ENCODE measurements at places on chromosomes 3 and 15. TPM values are rescaled to one million over a fixed set of nuclear protein-coding genes. Genes with fewer than 3 reads are reported as not detected.

DNA sequence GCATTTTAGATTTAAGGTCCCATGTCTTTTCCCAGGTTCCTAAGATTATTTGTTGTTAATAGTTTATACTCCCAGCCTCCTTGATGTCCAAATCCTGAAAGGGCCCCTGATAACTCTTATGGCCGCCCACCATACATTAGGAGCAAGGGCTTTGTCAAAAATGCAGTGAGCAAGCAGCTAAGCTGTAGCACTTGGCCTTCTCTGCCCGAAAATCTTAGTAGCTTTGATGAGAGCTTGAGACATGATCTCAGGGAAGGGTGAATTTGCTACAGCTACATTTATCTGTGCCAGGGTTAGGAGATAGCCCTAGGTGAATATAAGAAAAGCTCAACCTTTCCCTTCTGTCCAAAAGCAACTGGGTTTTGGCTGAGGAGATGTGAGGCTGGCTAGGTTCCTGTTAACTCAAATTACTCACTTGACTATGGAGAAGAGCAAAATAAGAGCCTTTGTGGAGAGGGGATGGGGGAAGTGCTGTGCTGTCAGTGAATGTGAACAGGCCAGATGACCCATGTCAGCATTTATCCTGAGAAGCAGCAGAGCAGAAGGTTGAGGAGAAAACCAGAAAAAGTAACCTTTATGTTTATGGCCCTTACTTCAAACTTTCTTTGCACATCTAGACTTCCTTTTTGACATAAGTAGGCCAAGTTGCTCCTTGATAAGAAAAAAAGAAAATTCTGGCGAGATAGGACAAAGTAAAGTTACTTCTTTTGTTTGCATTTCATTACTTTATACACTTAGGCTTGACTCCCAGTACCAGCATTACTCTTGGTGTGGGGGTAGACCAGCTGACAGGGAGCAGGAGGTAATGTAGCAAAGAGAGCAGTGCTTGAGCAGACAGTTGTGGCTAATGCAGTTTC is 21.1 kb downstream of the MAPK6 start:
- H3K27ac ChIP-seq, result peak overlapping the region; percentile 13
- peaks cover 20% of the 10 kb centered on the region for H3K4me1 ChIP-seq
- DNase-seq, result peak; percentile 58
- peaks cover 2% of the 10 kb centered on the region for H3K36me3 ChIP-seq

- H3K4me1 ChIP-seq, result no peaks in the 10 kb centered on the region
- peak; percentile 47 for DNase-seq
- no peaks in the 10 kb centered on the region for H3K27me3 ChIP-seq
- no peak overlapping the region for H3K4me3 ChIP-seq
- peaks cover 69% of the 10 kb centered on the region for H3K36me3 ChIP-seq
These were observed 24.0 kb downstream of the KIF7 start for GRCh38 chr15:89630974-89631901.

DNA sequence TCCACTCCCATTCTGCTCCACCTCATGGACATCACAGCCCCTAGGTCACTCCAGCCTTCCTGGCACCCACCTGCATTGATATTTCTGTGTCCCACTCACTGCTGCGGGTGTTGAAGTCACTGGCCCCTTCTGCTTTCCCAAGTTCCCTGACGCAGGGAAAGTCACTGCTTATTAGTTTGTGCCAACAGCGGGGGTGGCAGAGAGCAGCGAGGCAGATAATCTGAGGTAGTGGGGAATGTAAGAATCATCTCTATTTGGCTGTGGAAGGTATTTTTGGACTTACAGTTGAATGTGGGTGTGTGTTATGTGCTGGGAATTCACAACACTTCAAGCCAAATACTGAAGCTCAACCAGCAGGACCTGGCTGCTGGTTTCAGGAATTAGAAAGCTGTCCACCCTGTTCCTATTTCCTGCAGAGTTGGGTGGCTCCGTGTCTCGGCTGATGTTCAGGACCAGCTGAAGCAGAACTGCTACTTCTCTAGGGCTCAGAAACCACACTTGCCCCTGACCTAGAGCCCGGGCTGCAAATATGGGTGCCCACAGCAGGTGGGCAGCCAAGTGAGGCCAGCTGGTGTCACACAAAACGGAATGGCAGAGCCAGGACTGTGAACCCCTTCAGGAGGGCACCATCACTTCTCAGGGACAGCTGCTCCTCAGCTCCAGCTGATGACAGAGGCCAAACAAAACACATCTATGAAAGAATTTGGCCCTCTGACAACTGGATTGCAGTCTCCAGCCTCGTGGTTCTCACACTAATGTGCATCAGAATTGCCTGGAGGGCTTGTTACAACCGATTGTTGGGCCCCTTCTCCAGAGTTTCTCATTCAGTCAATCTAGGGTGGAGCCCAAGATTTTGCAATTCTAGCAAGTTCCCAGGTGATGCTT is 57.7 kb downstream of the SEMA5B start:
- H3K36me3 ChIP-seq, result no peaks in the 10 kb centered on the region
- H3K27ac ChIP-seq, result no peak overlapping the region
- DNase-seq, result no peak
- peak overlapping the region; percentile 34 for H3K4me3 ChIP-seq
- peaks cover 23% of the 10 kb centered on the region for H3K4me1 ChIP-seq

DNA sequence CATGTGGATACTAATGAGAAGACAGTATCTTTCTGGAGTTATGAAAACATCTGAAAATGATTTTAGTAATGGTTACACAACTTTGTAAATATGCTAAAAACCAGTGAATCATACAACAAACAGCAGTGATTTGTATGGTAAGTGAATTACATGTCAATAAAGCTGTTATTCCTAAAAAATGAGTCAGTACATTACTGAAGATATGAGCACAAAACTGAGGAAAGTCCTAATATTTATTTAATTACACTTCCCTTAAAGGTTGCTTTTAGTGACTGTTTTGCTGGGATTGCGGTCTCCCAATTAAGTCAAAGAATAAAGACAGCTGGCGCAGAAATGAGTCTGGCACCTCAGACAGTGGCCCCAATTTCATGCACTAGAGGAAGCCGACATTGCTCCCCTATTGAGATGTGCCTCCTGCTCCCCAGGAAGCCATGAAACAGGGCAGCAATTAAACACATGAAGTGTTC is 50.9 kb upstream of the FSIP1 start:
- DNase-seq, result no peak
- peaks cover 28% of the 10 kb centered on the region for H3K4me1 ChIP-seq
- H3K36me3 ChIP-seq, result no peaks in the 10 kb centered on the region

- DNase-seq, result peak; percentile 52
- peak overlapping the region; percentile 58 for H3K27ac ChIP-seq
- no peaks in the 10 kb centered on the region for H3K27me3 ChIP-seq
- no peaks in the 10 kb centered on the region for H3K36me3 ChIP-seq
- peak overlapping the region; percentile 23 for H3K4me3 ChIP-seq
- peaks cover 34% of the 10 kb centered on the region for H3K4me1 ChIP-seq
These were observed 81.3 kb upstream of the ZBED2 start for GRCh38 chr3:111676211-111677006.

- no peaks in the 10 kb centered on the region for H3K27me3 ChIP-seq
- H3K27ac ChIP-seq, result no peak overlapping the region
- no peaks in the 10 kb centered on the region for H3K36me3 ChIP-seq
- H3K4me1 ChIP-seq, result no peaks in the 10 kb centered on the region
These were observed 74.1 kb upstream of the FRMD4B start for GRCh38 chr3:69460034-69460433.

Gene BCL2A1
- total RNA-seq, result 0.29 TPM

Gene CHRFAM7A
- 0.72 TPM for total RNA-seq
